ENCODE measurements at places on chromosomes 4 and X.

GRCh38 chr4:74262522-74262921 lies 45.7 kb upstream of the EPGN start:
- no peak for DNase-seq

GRCh38 chr4:148364525-148364924 lies 77.7 kb downstream of the NR3C2 start:
- no peak for DNase-seq

GRCh38 chr4:171817026-171817425 lies 3.8 kb downstream of the GALNTL6 start:
- DNase-seq = no peak

DNA sequence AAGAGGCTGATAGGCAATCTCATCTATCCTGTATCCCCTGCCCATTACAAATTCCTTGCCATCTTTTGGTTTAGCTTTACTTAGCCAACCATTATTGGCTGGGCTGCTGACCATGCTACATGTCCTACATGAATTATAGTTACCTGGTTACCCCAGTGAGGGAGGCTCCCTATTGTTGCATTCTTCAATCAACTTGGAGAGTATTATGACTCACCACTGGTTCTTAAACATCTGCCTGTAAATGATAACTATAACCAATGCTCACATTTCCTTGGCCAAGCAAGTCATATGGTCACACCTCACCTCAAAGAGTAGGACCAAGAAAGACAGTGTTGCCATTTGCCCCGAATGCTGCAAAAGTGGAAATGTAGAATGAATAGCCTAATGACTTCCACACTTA lies 297.6 kb downstream of the IL15 start:
- no peak for DNase-seq

DNA sequence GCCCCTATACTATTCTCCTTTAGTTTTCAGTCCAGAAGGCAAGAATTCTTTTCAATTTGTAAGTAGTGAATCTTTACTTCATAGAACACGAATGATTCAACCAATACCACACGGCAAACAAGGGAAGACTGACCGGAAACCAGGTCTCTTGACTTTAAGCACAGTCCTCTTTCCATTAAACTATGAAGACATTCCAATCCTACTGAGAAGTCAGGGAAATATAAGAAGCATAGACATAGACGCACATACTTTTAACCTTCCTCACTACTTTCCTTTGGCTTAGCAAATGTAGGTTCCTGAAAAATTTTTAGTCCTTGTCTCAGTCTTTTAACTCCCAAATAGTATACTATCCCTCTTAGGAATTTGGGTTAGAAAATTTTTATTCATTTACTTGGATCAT lies 9.1 kb downstream of the CHRDL1 start:
- DNase-seq = no peak

- DNase-seq = no peak
Measured at GRCh38 chr4:125303058-125303457, 11.7 kb upstream of the FAT4 start.

DNA sequence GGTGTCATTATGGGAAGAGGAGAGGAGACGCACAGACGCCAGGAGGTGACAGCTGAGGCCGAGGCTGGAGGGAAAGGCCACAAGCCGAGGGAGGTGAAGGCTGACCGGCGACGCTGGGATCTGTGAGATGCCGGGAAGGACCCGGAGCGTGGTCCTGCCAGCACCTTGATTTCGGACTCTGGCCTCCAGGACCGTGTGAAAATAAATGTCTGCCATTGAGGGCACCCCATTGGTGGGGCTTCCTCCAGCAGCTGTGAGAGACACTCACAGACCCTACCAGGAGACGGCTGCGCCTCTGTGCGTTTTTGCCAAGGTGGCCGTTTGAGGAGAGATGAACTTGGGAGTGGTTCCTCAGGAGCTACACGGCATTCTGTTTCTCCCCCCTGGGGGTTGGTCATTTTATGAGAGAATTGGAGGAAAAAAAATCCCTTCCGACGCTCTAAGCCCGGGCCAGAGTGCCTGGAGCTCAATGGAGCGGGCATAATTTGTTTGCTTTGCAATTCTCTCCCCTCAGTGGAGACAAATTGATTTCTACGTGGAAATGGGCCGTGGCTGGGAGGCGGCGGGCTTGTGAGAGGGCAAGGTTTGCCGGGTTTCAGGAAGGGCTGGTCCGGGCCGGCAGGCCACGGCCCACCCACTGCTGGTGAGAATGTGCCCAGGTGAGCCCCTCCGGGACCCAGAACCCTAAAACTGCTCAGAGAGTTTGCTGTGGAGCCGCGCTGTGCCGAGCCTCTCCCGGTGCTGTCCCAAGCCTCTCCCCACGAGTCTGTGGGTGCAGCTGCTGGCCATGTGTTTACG lies 53.9 kb downstream of the CPZ start:
- DNase-seq = no peak

GRCh38 chrX:41240509-41240908 lies 93.5 kb upstream of the DDX3X start:
- DNase-seq = no peak
